NCI-H774 (cell line): ENCODE measurements at places on chromosomes 3 and 15.

GRCh38 chr3:40895109-40895508, 304.2 kb upstream of the CTNNB1 start:
- DNase-seq: no peak

- no peak for DNase-seq
Measured at GRCh38 chr3:98623572-98624280, 30.3 kb upstream of the CPOX start.

GRCh38 chr15:65192016-65192415, 6.9 kb upstream of the CLPX start:
- no peak for DNase-seq

DNA sequence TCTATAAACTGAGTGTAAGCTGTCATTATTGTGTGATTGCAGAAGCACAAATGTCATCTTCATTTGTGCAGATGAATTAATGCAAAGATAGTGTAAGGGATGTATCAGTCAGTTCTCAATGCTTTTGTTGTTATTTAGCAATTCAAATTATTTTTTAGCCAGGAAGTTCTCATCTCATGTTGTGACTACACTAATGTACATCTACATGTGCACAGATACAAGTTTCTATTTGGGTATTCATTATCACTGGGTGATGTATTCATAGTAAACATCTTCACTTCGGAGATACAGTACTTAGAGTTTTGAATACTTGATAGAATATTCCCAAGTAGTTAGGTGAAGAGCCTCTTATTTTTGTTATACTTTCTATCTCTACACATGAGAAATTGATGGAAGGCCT, 11.1 kb downstream of the EIF2A start:
- DNase-seq: no peak

DNA sequence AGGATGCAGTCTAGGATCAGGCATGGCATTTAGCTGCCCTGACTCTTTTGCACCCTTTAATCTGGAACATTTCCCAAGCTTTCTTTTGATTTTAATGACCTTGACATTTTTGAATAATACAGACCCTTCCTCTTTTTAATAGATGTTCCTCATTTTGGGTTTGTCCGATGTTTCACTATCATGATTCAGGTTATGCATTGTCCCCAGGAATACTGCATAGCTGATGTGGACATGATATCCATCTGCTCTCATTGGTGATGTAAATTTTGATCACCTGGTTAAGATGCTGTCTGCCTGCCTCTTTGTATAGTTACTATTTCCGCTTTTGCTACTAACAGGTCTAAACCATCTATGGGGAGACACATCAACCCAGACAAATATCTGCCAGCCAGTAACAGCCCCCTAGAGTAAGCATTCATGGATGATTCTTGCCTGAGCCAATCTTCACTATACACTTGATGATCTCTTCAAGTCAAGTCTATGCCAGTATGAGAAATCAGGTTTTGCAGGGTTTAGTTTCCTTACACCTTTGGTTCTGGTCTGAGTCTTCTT, 50.6 kb upstream of the ULK4 start:
- DNase-seq: no peak

GRCh38 chr15:92663250-92663951, 7.8 kb upstream of the FAM174B start:
- no peak for DNase-seq

GRCh38 chr3:45054196-45054857, 28.2 kb downstream of the CLEC3B start:
- DNase-seq: no peak

GRCh38 chr3:133992381-133992780, 37.3 kb downstream of the SLCO2A1 start:
- no peak for DNase-seq

DNA sequence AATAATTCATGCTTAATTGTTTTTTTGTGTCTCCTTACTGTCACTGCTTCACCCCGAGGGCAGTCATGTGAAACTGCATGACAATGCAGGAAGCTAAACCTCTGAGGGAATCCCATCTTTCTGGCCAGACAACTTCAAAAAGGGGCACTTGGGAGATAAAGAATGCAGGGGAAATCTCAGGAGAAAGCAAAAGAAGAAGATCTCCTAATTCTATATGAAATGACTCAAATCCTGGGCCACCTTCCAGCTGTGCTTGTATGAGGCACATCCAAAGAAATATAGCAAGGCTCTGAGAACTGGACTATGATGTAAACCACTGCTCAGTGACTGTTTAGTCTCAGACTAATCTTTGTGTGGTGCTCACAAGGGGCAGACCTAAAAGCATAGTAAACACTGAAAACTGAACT, 22.6 kb upstream of the UMPS start:
- DNase-seq: no peak

GRCh38 chr3:153631102-153631501, 469.1 kb downstream of the RAP2B start:
- no peak for DNase-seq

DNA sequence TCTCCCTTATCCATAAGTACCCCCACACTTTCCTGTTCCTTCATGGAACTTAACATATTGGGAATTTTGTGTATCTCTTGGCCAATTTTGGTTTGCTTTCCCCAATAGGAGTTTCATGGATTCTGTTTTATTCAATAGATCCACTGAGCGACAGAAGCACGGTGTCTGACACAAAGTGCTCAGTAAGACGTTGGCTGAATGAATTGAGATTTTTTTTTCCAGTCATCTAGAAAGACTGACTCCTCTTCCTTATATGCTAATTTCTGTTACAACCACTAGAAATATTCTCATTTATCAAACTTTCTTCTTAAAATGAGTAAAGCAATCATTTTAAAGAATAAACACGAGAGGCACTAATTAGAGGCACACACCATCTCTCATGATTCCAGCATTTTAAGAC, 48.1 kb downstream of the UBP1 start:
- no peak for DNase-seq

DNA sequence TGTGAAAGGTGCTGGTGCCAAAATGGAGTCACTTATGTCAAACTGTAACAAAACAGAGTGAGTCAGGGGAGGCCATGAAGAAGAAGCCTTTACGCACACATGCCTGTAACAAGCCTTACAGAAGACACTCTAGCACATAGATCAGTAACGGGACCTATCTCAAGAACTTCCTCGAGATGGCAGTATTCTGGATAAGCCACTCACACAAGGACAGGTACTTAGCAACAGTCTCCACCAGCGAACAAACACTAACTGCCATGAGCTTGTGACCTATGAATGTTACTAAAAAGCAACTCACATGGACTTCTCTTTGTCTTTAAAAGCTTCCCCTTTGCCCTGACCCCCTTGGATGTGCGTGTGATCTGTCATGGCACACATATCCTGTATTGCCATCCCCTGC, 235.1 kb downstream of the CD47 start:
- DNase-seq: no peak

DNA sequence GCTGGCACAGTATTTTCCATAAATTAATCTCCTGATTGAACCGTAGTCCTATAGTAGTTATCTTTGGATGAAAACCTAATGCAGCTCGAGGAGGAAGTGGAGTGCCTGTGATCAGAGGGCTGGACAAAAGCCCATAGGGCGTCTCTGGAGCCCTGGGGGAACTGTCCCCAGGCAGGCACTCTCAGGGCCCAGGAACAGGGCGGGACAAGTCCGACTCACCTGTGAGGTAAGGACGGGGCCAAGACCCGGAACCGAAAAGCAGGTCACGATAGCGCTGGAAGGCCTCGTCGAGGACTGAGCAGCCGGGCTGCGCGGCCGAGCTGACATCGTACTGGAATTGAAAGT, 341 bp downstream of the HEXA start:
- peak; percentile 41 for DNase-seq

- no peak for DNase-seq
Measured at GRCh38 chr3:65713016-65713415, 325.7 kb downstream of the MAGI1 start.

DNA sequence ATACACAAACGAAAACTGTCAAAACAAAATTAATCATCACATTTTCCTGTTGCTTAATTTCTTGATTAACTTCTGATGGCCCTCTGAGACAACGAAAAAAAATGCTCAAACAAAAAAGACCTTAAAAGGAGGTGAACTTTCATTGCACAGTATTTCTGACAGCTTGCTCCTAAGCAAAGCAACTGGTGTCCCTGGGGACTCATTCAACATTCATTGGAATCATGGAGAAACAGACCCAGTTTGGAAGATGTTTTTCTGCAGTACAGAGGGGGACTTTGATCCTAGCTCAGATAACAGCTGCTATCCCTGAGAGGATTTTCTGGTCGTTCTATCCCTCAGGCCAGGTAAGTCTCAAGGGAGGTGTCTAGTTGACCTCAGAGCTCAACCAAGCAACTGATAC, 378.7 kb upstream of the ATP11B start:
- no peak for DNase-seq

DNA sequence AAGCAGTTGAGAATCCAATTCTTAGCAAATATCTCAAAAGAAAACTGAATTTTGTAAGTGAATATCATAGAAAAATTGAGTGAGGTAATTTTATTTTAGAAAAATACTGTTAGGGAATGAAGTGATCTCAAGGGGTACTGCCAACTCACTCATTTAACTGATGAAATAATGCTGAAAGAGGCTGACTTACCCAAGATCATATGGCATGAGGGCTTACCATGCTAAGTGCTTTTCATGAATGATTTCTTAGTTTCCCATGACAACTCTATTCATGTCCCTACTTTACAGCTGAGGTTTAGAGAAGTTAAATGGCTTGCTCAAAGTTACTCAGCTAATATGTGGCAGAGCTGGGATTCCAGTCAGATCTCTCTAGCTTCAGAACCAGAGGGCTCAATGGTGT, 30.6 kb downstream of the CCDC14 start:
- DNase-seq: no peak

DNA sequence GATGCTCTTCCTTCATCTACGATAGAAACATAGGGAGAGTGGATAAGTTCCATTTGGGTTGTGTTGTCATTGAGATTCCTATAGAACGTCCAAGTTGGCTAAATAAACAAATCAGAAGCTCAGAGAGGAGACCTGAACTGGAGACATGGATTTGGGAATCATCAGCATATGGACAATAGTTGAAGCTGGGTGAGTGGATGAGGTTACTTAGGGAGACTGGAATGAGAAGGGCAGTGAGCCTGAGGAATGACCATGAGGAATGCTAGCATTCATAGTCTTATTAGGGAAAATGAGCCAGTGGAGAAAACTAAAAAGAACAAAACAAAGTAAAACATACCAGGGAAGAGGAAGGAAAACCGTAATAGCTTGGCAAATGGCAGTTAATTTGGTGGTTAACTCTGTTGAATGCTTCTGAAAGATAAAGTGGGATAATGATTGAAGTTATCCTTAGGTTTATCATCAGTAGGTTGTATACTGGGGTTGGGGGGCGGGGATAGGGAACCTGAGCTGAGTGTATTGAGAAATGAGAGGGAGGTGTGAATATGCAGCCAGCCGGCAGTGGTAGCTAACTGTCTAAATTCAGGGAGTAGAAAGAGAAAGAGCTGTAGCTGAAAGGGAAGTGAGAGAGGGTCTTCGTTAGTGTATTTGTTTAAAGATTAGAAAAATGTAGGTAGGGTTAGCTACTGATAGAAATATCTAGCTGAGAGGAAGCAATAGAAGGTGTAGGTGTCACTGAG, 74.6 kb downstream of the ARHGEF26 start:
- no peak for DNase-seq

DNA sequence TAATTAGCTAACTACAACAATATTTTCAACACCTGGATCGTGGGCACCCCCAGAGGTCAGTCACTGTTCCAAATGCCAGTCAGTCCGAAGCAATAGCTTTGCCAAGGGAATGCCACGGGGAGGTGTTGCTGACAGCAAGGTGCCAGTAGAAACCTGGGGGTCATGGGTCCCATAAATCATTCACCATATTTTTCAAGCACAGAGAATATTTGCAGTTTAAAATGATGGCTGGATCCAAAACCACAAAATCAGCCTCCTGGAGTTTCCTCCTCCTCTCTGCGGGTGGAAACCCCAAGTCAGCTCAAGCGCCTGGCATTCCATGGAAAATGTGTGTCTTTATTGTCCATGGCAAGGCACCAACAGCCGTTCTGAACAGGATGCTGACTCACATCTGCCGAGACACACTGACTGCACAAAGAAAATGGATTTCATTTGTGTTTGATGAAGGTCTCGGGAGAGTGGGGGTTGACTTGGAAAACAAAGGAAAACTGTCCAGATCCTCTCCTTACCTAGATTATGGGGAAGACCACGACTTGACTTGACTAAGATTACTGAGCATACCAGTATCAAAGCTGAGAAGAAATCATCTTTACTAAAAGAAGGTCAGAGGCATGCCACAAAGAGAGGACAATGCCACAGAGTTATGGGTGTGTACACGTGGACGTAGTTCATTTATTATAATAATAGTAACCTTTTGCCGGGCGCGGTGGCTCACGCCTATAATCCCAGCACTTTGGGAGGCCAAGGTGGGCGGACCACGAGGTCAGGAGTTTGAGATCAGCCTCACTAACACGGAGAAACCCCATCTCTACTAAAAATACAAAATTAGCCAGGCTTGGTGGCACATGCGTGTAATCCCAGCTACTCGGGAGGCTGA, 26.4 kb downstream of the ANXA2 start:
- DNase-seq: peak; percentile 39

- no peak for DNase-seq
Measured at GRCh38 chr15:88877415-88877814, 17.9 kb downstream of the HAPLN3 start.

DNA sequence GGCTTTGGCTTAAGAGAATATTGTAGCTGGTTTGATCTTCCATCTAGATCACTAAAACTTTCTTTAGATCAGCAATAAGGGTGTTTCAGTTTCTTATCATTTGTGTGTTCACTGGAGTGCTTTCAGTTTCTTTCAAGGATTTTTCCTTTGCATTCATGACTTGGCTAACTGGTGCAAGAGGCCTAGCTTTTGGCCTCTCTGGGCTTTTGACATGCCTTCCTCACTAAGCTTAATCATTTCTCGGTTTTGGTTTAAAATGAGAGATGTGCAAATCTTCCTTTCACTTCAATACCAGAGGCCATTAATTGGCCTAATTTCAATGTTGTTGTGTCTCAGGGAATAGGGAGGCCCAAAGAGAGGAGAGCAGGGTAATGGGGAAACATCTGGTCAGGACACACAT, 30.3 kb upstream of the CCNB2 start:
- DNase-seq: no peak

DNA sequence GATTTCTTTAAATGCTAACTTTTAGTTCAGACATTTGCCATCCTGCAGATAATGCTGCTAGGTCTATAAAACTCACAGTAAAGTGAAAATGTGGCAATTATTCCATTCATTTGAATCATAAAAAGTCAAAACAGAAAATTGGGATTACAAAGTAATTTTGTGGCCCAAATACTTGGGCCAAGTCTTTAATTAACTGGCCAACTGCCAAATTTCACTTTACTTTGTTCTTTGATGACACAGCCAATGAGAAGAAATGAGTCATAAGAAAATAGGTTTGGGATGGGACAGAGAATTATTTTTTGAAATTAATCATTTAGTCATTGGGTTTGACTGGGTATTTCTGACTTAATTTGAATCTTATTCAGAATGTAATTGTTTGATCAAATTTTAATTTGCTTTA, 89.8 kb upstream of the SLC2A2 start:
- DNase-seq: no peak

DNA sequence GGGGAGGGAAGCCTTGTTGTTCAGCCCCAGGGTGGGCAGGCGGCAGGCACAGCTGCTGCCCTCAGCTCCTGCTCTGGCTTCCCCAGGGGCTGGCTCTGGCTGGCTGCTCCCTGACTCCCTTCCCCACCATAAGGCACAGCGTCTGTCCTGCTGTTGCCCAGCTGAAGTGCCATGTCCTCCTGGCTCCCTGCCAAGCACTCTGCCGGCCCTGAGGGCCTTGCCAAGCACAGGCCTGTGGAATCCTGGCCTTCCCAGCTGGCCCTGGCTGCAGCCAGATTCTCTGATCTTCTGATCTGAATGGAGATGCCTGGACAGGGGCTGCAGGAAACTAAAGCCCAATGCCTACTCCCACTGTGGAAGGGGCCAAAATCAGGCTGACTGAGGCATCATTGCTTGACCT, 1.1 kb downstream of the IQCF6 start:
- DNase-seq: no peak
